ENCODE measurements at places on chromosomes 2 and 18. TPM values are rescaled to one million over a fixed set of nuclear protein-coding genes. Genes with fewer than 3 reads are reported as not detected.

- no peaks in the 10 kb centered on the region for H3K27me3 ChIP-seq
- no peaks in the 10 kb centered on the region for H3K36me3 ChIP-seq
- H3K4me3 ChIP-seq = no peak overlapping the region
- H3K4me1 ChIP-seq = peaks cover 5% of the 10 kb centered on the region
- no peak overlapping the region for H3K27ac ChIP-seq
These were observed 25.0 kb downstream of the FAM178B start for GRCh38 chr2:96961210-96961950.

DNA sequence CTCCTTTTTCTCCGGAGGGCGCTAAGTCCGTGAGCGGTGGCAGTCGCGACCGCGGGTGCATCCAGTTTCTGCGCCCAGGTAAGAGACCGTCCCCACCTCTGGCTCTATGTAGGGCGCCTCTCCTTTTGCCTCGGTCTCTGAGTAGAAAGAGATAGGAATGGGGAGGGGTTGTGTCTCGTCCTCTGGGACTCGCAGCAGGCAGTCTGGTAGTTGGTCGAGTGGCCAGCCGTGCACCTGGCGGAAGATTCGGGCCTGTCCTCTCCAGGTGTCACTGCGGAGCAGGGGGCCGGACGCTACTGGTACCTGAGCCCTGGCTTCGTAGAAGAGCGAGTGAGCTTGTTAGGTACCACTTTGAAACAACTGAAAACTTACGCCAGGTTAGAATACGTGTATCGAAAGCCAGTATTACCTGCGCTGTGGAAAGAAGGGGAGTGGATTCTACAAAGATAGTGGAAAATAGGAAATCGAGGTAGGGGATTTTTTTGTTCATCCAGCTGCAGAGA lies 403 bp downstream of the MAP2 start:
- peaks cover 6% of the 10 kb centered on the region for H3K4me1 ChIP-seq
- H3K4me3 ChIP-seq = peak overlapping the region; percentile 36
- peak; percentile 68 for DNase-seq

- no peak for DNase-seq
- no peaks in the 10 kb centered on the region for H3K36me3 ChIP-seq
- H3K4me1 ChIP-seq = peaks cover 15% of the 10 kb centered on the region
- no peak overlapping the region for H3K27ac ChIP-seq
- H3K4me3 ChIP-seq = no peak overlapping the region
- H3K27me3 ChIP-seq = no peaks in the 10 kb centered on the region
These were observed 192.0 kb downstream of the SH3BP4 start for GRCh38 chr2:235143789-235144188.

Gene ATP6V1C2
- total RNA-seq = 4.8 TPM

Gene VRK2
- total RNA-seq = 33.1 TPM

Gene DYNAP
- not detected for total RNA-seq

Measured in Caco-2 (cell line).